ENCODE measurements at places on chromosomes 6 and 20.
A peak's percentile ranks its signal among the peaks of the same experiment; 100 is the strongest.

DNA sequence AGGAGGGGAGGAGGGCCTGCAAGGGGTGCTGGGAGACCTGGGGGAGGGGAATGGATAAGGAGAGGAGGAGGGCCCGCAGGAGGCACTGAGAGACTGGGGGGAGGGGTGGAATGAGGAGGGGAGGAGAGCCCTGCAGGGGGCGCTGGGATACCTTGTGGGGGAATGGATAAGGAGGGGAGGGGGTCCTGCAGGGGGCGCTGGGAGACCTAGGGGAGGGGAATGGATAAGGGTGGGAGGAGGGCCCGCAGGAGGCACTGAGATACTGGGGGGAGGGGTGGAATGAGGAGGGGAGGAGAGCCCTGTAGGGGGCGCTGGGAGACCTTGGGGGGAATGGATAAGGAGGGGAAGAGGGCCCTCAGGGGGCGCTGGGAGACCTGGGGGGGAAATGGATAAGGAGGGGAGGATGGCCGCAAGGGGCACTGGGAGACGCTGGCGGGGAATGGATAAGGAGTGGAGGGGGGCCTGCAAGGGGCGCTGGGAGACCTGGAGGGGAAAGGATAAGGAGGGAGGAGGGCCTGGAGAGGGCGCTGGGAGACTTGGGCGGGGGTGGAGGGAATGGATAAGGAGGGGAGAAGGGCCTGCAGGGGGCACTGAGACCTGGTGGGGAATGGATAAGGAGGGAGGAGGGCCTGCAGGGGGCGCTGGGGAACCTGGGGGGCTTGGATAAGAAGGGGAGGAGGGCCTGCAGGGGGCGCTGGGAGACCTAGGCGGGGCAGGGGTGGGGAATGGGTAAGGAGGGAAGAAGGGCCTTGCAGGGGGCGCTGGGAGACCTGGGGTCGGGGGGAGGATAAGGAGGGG lies 1.3 kb upstream of the CTCFL start:
- DNase-seq = no peak

- DNase-seq = no peak
These were observed 7.8 kb downstream of the MDC1 start for GRCh38 chr6:30709101-30709868.

GRCh38 chr20:12207875-12208274 lies 290.2 kb downstream of the BTBD3 start:
- DNase-seq = peak; percentile 61

DNA sequence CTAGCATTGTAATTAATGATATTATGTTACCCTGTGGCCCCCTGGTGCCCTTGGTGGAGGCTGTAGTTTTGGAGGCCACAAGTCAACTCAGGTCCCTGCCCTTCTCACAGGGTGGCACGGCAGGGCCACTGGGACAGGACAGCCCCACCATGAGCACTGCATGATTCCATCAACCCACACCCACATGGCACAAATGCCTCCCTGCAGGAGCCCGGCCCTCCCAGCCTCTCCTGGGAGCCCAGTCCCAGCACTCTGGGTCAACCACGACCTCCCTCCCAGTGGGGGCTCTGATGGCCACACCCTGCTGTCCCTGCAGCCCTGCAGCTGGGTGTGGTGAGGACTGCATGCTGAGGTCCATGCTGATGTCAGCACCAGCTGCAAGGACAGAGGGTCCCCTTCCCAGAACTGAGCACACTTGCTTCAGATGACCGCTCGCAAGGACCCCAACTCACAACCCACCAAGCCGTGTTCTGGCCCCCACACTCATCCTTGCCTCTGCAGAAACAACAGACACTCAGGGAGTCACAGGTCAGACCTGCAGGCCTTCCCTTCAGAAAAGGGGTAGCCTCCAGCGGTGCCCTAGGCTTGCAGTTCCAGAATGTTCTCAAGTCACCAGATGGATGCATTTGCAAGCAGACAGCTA lies 15.7 kb upstream of the CST7 start:
- DNase-seq = no peak

DNA sequence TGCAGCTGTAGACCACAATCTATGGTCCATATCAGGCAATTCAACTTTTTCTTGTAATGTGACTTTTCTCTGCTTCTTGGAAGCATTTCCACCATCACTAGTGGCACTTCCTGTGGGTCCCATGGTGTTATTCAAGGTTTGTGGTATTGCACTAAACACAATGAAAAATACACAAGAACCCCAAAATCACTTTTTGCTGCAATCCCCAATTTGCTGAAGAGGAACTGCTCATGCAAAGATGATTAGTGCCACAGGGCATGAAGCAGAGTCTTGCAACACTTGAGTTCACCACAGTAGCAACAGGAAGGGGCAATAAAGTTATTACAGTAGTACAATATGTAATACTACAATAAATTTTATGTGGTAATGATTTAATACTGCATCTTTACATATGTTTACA lies 16.8 kb upstream of the TAAR1 start:
- DNase-seq = peak; percentile 75
